ENCODE measurements at places on chromosomes 6 and 20.

DNA sequence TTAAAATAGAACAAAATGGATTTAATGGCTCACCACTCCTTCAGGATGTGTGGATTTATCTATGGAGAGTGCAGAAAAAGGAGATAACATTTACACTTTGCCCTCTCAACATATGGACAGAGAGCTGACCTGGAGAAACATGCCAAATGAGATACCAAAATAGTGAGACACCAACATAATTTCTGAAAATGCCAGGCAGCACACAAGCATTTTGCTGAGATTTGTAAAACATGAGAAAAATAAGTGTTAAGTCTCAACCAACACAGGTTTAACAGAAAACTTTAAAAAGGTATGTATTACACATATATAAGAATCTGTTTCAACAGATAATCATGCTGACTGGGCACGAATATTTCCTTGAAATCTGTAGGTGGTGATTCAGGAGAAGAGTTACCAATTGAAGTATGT is 145.2 kb downstream of the REV3L start:
- DNase-seq, result no peak

DNA sequence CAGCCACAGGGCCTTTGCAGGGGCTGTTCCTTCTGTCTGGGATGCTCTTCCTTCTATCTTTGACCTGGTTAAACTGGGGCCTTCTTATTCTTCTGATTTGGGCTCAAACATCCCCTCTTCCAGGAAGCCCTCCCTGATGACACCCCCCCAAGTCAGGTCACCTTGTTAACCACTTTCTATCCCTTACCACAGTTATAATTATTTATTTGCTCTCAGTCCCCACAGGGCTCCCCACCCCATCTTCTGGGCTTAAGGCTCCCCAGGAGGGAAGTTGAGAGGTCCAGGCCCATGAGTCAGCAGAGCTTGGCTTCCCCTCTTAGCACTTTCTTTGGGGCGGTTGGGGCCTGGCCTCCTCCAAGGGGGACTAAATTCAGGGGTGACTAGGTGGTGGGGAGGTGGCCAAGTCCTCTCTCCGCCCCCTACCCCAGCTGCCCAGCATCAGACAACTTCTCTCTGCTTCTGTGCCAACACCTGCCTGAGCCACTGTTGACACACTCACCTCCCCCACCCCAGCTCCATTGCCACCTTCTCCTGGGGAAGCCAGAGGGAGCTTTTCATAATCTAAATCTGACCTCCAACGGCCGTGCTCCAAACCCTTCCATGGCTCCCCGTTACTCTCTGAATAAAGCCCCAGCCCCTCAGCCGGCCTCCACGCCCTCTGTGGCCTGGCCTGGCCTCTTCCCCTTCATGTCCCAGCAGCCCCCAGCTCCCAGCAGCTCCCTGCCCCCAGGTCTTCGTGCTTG is 70.0 kb downstream of the CEBPB start:
- no peak for DNase-seq

- no peak for DNase-seq
These were observed 47.6 kb downstream of the GRM4 start for GRCh38 chr6:34098045-34098936.

DNA sequence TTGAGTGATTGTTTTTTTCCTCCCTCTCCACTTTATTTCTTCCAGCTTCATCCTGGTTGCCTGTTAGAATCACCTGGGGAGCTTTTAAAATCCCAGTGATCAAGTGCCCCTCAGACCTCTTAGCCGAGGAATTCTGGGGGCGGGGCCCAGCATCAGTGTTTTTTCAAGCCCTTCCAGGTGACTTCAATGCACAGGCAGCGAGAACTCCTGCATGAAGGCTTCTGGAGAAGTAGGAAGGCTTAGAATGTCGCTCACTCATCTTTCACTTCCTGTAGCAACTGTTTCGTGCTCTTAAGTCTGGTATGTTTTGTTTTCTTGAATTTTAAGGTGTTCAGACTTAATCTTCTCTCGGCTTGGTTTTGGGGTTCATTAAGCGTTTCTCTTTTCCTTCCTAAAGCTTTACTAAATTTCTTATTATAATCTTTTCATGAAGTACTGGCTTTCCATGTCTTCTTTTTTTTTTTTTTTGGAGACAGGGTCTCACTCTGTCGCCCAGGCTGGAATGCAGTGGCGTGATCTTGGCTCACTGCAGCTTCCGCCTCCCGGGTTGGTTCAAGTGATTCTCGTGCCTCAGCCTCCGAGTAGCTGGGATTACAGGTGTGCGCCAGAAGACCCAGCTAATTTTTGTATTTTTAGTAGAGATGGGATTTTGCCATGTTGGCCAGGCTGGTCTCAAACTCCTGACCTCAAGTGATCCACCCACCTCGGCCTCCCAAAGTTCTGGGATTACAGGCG is 30.9 kb upstream of the TULP1 start:
- DNase-seq, result no peak

DNA sequence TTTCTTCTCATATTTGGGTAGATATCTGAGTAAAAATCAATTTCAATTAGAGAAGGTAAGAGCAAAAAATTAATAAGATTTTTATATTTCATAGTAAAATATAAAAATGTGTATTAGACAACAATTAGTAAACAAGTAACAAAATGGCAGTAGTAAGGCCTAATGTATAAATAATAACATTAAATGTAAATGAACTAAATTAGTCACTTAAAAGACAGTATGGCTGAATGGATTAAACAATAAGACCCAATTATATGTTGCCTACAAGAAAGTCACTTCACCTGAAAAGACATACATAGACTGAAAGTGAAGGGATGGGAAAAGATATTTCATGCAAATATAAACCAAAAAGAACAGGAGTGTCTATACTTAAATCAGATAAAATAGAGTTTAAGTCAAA is 147.6 kb downstream of the TRMT11 start:
- DNase-seq, result no peak

GRCh38 chr20:4469910-4470309 is 251.8 kb upstream of the PRND start:
- no peak for DNase-seq

DNA sequence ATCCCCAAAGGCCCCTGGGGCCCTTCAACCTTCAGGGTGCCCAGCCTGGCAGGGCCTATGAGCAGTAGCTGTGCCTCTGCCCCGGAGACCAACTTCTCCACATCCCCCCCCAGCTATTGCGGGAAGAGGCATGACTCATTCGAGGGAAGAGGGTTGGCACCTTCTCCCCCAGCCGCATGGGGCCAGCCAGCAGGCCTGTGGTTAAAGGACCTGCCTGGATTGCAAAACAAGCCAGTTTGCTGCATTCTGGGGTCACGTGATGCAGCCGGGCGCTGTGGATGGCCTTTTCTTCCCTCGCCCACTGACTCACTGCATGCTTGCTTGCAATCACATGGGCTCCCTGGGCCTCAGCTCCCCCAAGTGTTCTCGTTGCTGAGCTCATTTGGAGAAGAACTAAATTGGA is 182.5 kb downstream of the MAFB start:
- peak; percentile 96 for DNase-seq

All from breast epithelium (tissue), 4 donors.